ENCODE measurements at places on chromosomes 16 and 17.
A peak's percentile ranks its signal among the peaks of the same experiment; 100 is the strongest.

- DNase-seq = no peak
Observed at GRCh38 chr16:24270721-24271442, 14.7 kb downstream of the CACNG3 start.

- DNase-seq = no peak
Observed at GRCh38 chr16:22898131-22898530, 84.2 kb downstream of the HS3ST2 start.

DNA sequence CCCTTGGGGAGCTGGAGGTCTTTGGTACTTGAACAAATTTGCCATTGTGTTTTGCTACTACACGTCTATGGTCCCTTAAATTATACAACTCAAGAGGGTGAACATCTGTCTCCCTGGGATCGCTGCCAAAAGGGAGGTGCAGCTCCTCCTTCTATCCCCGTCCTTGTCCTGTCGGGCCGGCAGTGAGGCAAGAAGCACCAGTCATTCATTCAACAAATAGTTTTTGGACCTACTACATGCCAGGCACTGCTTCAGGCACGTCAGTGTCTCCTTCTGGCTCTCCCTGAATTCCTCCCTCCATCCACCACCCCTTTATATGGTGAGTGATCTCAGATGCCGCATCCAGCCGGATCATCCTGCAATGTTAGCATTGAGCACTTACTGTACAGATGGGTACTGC is 2.2 kb upstream of the RPL38 start:
- DNase-seq = no peak

DNA sequence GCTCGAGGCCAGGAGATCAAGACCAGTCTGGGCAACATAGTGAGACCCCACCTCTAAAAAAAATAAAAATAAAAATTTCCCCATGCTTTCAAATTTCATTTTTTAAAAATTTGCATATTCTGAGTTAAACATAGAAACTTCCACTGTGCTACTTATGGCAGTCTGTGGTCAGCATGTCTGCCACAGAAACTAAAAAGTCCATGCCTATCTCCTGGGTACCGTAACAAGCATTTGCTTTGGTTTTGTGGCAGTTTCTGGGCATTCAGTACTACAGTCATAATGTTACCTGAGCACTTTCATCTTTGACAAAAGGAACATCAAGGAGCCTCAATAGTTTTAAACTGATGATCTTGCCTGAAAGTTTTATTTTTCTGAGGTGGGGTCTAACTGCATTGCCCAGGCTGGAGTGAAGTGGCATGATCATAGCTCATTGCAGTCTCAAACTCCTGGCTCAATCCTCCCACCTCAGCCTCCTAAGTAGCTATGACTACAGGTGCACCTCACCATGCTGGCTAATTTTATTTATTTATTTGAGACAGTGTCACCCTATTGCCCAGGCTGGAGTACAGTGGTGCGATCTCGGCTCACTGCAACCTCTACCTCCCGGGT is 13.2 kb upstream of the ITGA2B start:
- no peak for DNase-seq

DNA sequence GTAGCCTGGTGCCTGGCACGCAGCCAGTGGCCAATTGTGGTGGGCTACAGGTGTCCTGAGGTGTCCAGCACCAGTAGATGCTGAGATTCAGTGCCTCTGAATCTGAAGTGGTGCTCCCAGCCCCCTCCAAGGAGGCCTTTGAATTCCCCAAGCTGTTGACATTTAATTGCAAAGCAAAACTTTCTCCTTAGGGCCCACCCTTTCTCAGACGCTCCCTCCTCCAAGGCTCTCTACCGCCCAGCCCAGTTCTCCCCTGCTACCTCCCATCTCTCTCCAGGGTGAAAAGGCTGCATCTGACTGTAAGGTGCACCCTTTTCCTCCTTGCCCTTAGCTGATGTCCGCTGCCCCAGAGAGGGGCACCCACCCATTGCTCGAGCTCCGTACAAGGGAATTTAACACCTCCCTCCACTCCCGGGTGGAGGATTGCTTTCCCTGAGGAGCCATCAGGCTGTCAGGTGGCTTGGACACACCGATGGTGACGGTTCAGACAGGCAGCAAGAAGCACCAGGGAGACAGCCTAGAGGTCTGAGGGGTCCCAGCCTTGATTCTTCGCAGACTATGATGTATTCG is 1.7 kb downstream of the BEAN1 start:
- no peak for DNase-seq

GRCh38 chr17:57138956-57139576 is 54.0 kb downstream of the AKAP1 start:
- no peak for DNase-seq

GRCh38 chr16:67246081-67246755 is 1.1 kb downstream of the FHOD1 start:
- peak; percentile 52 for DNase-seq

GRCh38 chr16:28279006-28279405 is 13.3 kb upstream of the SBK1 start:
- DNase-seq = no peak

- no peak for DNase-seq
Observed at GRCh38 chr16:1876468-1876867, 4.5 kb upstream of the MEIOB start.

DNA sequence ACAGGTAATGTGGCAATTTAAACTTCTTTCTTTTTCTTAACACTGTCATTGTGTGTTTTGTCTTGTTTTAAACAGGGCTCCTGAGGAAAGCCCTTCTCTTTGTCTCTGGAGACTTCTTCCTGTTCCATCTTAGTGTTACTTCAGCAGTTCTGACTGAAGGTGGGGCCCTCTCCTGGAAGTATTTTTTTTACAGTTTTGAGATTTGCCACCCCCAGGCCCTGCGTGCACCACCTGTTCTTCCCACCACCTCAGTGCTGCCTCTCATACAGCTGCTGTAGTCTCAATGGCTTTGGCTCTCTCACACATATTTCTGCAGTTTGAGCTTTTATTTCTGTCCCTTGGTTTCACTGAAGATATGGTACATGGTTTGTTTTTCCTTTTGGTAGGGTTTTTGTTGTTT is 52.5 kb upstream of the ALDH3A1 start:
- no peak for DNase-seq

DNA sequence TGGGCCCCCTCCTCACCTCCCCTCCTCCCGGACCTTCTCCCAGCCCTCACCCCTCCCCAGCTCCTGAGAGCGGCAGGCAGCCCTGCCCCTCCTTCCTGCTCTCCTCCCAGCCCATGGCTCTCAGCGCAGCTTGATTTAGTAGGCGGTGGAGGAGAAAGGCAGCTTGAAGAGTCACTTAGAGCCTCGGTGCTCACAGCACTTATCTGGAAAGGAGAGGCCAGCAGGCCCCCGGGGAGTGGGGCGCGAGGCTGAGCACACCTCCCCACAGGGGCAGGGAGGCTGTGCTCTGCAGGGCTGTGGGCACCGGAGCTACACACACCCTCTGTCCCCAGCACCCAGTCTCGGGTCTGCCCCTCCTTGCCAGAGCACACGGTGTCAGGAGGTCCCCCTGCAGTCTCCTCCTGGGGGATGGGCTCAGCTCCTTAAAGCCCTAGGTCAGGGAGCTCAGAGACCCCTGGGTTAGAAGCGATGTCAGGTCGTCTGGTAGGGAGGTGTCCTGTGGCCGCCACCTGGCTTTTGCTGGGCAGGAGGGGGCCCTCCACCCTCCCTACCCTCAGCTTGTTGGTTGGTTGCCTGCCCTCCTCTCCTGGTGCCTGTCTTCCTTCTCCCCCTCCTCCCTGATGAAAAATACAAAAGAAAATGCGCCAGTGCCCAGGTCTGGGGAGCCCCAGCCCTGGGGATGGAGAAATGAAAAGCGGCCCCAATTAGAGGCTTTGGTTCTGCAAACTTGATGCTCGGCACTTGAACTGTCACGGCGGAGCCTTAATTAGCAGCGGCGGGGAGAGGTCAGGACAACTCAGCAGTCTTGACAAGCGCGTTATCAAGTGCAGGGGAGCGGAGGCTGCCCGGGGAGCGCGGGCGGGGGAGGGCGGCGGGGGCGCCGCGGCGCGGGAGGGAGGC is 151.1 kb upstream of the GSE1 start:
- peak; percentile 64 for DNase-seq

DNA sequence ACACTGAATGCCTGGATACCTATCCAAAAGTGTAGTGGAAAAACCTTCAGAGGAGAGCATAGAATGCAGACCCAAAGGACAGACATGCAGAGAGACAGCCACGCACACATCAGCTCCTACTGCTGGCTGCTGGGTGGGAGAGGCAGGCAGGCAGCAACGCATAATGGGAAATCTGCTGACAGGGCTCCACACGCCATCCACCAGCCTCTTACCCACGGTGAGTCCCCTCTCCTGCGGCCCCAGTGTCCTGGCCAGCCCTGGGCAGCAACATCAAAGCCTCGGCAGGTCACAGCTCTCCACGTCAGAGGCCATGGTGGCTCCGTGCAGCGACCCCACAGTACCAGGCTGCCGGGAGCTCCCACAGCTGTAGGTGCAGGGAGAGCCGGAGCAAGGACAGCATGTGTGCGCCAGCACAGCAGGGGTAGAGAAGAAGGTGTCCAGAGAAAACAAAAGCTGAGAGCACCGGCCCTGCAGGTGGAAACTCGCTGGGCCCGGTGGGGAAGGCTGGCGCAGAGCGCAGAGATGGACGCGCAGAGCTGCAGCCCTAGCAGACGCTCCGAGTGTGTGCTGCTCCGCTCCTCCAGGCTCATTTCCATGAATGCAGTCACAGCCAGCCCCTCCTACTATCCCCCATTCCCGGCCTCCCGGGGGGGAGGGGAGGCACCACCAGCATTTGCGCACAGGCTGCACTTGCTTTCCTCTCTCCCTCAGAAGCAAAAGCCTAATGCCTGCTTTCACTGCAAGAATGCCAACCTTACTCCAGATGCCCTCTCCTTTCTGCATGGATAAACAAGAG is 58.9 kb downstream of the CYTH1 start:
- no peak for DNase-seq

DNA sequence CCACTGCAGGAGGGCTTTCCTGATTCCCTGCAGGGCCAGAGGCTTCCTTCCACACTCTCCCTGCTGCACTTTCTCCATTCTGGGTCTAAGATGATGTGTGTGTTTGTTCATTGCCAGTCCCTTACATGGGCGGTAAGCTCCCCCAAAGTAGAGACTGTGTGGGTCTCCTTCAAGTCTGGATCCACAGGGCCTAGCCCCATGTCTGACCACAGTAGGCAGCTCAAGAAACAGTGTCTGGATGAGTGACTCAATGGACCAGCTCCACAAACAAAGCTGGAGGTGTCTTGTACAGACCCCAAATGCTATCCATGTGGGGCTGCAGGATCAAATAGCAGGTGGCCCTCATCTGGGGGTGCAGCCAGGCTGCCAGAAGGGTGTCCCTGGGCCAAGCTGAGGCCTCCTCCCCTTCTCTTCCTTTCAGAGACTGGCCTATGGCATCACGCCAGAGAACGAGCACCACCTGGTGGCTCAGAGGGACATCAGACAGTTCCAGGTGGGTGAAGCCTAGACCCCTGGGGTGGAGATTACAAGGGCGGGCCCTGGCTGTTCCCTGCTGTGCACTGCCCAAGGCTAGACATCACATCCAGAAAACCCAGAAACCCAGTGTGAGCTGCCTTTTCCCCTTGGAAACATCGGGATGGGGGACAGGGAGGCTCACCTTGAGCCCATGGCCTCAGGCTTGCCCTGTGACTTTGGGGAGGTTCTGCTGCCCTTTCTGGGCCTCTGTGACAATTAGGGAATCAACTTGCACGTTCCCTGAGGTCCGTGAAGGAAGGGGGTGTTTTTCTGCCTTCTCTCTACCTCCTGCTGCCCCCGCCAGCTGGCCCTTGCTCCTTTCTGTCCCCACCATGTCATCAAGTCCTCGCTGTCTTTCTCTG is 45.9 kb downstream of the SLC6A2 start:
- peak; percentile 31 for DNase-seq

DNA sequence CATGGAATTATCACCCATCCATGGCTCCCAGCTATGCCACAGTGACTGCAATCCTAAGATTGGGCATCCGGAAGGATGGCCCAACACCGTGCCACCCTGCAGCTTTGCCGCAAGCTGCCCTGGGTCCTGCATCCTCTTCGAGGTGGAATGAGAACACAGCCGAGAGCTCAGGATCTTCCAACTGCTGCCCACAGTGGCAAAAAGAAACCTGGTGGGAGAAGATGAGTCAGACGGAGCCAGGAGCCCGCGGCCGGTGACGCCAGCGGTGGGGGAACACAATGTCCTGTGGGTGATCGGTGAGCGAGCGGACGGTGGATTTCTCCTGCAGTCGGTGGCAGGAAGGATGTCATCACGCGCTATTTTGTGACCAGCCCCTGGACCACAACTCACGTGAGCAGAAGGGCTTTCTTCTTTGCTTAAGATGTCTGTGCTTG is 20.1 kb downstream of the CD7 start:
- no peak for DNase-seq

DNA sequence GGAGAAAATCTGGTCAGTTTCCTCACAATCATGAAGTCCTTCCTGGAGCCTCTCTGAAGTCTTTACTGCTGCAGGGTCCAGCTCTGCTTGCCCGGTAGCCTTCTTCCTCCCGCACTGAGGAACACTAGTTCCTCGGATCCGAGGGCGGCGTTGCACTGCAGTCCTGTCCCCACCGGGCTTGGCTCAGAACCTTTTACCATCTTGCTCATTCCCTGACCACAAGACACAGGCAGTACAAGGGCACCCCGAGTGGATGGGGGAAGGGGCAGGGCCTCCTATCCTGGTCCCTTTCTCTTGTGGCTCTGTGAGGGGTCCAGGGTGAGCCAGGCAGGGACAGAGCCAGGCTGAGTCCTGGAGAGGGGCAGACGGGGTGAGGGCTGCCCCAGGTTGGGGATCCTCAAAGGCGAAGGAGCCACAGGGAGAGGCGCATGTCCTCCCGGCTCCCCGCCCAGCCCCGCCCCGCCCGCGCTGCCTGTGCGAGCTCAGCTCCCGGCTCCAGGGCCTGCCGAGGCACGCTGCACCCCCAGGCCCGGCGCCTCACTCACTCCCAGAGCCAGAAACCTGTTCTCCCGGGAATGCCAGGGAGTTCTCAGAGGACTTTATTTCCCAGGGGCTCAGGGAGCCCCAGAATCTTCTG is 1.5 kb downstream of the FOXN1 start:
- no peak for DNase-seq

GRCh38 chr16:47392081-47392480 is 68.8 kb downstream of the ITFG1 start:
- DNase-seq = no peak

GRCh38 chr17:343211-343610 is 9.4 kb downstream of the RPH3AL start:
- DNase-seq = no peak

- peak; percentile 38 for DNase-seq
Observed at GRCh38 chr17:43905985-43906852, 1.1 kb downstream of the MPP2 start.

DNA sequence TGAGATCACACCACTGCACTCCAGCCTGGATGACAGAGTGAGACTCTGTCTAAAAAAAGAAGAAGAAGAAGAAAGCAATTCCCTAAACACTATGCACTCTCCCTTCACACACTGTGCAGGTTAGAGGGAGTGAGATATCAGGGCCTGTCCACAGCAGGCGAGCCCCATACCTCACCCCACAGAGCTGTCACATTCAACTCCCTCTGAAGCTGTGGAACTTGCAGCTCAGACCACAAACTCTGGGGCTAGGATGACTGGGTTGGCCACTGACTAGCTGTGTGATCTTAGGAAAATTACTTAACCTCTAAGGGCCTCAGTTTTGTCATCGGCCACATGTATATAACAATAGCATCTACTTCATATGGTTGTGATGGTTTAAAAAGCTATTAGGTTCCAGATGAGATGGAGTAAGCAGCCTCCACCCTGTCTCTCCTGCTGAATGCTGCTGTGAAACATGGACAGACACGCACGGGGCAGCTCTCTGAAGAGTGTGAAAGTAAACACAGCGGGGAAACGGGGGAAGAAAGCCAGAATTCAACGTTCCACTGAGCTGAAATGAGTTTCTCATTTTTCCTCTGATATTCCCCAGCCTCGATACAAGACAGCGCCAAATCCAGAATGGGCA is 13.6 kb upstream of the PYY start:
- no peak for DNase-seq
